ENCODE measurements at places on chromosomes 2 and 18. TPM values are rescaled to one million over a fixed set of nuclear protein-coding genes. Genes with fewer than 3 reads are reported as not detected.

UPP2 gene
- not detected for total RNA-seq

MARCO gene
- total RNA-seq, result not detected

- no peak overlapping the region for H3K27ac ChIP-seq
- H3K4me3 ChIP-seq, result peak overlapping the region; percentile 66
- peaks cover 15% of the 10 kb centered on the region for H3K27me3 ChIP-seq
Observed at GRCh38 chr18:48161911-48162698, 231.6 kb upstream of the SMAD2 start.

- peak overlapping the region; percentile 83 for H3K27ac ChIP-seq
- H3K36me3 ChIP-seq, result peaks cover 3% of the 10 kb centered on the region
- peak; percentile 66 for DNase-seq
- peak overlapping the region; percentile 30 for H3K4me3 ChIP-seq
- H3K27me3 ChIP-seq, result no peaks in the 10 kb centered on the region
Observed at GRCh38 chr2:201127570-201127969, 11.6 kb downstream of the CFLAR start.

- H3K4me1 ChIP-seq, result peaks cover 16% of the 10 kb centered on the region
- H3K27me3 ChIP-seq, result no peaks in the 10 kb centered on the region
- peak overlapping the region; percentile 3 for H3K27ac ChIP-seq
- H3K36me3 ChIP-seq, result peaks cover 27% of the 10 kb centered on the region
- no peak overlapping the region for H3K4me3 ChIP-seq
Observed at GRCh38 chr2:239355724-239356123, 45.1 kb downstream of the HDAC4 start.

Measured in osteocyte (in vitro differentiated cells).